Large intestine (tissue), 12 donors: ENCODE measurements at places on chromosomes 16 and 17. TPM values are rescaled to one million over a fixed set of nuclear protein-coding genes. Genes with fewer than 3 reads are reported as not detected.

- peak; percentile 13 for DNase-seq
Observed at GRCh38 chr16:54657058-54657708, 273.5 kb upstream of the IRX5 start.

GRCh38 chr17:40442392-40443195 is 656 bp upstream of the IGFBP4 start:
- DNase-seq: no peak

GRCh38 chr17:57305908-57306504 is 49.7 kb downstream of the MSI2 start:
- no peak for DNase-seq

GRCh38 chr17:74779501-74779900 is 3.4 kb upstream of the NAT9 start:
- DNase-seq: no peak

DNA sequence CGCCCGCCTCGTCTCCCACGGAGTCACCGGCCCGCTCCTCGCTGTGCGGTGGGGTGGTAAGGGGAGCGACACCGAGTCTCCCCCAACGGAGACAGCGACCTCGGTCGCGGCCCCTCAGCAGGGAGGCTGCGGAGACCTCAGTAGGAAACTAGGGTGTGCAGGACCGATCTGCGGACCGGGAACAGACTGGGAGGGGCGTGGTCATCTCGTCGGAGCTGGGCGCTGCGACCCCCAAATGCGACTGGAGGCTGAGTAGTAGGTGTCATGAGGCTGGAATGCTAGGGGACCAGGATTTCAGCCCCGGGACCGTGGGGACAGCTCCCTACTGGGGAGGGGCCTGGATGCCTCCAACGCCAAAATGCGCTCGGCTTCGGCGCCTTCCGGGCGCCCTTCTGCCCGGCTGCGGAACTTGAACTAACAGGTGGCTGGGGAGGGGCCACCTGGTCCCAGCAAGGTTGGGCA is 1.3 kb downstream of the CACNG4 start:
- DNase-seq: no peak

- no peak for DNase-seq
Observed at GRCh38 chr17:4725646-4726310, 5.5 kb upstream of the MED11 start.

DNA sequence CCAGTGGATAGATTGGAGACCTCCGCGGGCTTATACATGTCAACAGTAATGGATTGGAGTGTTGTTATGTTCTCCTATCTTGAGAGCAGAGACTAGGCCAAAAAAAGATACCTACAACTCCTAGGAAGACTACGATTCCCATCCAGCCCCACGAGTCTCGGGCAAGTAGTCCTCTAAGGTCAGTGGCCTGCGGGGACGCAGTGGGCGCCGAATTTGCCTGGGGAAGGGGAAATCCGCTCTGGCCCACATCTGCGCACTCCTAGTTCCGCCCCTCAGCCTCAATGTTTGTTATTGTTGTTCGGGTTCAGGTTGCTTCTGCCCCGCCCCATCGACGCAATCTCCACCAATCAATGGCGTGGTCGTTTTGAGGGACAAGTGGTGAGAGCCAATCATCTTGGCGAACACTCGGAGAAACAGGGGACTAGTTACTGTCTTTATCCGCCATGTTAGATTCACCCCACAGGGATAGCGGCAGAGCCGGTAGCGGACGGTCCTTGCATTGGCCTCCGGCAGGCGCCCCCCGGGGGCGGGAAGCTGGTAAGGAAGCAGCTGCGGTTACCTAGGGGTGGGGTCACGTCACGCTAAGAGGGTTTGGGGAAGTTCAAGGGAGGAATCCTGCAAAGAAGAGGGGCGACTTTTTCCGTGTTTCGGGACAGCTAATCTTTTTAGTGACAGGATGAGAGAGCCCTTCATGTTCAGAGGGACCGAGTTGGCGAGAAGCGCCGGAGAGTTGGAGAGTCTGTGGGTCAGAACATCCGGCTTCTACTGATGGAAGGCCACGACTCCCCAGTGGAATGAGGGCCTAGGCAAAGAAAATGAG is at the start of gene NBR1:
TSS of gene NBR1 (plus strand) at position 449 of the 820 bp plus-strand sequence. CDS start 4,586 bp downstream, outside the sequence.
- DNase-seq: peak; percentile 99

- no peak for DNase-seq
Observed at GRCh38 chr16:81424771-81425170, 19.8 kb upstream of the CMIP start.

DNA sequence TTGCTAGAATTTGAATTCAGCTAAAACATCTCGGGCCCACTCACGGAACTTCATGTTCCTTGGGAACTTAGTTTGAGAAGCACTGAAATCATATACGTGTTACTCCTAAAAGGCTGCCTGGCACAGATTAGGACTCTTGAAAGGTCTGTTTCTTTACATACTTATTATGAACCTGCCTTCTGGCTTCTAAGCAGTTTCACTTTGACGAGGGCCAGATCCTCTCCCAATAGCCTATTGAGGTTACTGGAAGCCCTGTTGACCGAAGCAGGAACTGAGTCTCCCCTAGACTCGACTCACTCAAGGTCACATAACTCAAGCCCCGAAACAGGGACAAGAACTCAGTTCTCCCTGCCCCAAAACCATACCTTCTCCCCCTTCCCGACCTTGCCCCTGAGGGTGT is 121.9 kb upstream of the PLCG2 start:
- no peak for DNase-seq

DNA sequence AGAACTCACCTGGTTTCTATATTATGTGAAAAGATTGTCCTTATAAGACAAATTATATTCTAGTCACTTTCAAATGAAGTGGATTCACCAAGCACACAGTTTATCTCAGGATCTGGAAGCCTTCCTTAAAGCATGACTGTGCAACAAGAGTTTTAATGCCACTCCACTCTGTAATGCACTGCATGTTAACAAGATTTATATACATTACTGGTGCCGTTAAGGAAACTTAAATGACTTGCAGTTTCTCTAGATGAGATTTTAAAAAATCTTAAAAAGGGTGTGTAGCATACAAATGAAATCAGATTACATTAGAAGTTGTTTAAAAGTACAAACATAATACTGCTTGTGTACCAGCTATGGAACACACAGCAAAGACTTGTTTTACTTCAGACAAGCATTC is 150.8 kb downstream of the SNX11 start:
- DNase-seq: no peak

GRCh38 chr16:83939266-83939855 is 13.7 kb upstream of the OSGIN1 start:
- DNase-seq: no peak

DNA sequence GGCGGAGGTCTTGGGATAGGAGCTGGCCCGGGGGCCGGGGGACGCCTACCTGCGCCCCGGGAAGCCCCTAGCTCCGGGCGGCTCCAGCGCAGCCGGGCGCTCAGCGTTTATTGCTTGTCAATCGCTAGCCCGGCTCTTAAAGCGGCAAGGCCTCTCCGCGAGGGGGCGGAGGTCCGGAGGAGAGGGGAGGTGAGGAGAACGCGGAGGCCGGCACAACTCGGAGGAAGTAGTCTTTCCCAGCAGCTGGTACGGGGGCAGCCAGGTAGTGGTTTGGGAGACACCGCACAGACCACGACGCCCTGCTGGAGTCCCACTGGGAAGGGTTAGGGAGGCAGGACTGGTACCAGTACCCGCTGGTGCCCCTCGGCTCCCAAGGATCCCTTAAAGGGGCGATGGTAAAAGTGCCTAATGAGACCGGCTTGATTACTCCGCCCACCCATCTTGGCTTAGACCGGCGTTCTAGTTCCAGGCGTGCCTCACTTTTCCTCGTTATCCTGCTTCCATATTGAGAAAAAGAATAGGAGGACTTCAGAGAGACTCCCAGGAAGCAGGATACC is at the start of gene MPP2:
TSS of gene MPP2 (minus strand) at position 112 of the 557 bp plus-strand sequence. CDS start 3,076 bp downstream, outside the sequence.
- peak; percentile 80 for DNase-seq

GRCh38 chr16:70725912-70726828 is 40.3 kb upstream of the MTSS2 start:
- peak; percentile 49 for DNase-seq

- no peak for DNase-seq
Observed at GRCh38 chr17:69539781-69540319, 125.4 kb downstream of the MAP2K6 start.

GRCh38 chr16:89909777-89910716 is 8.6 kb upstream of the MC1R start:
- peak; percentile 54 for DNase-seq

DNA sequence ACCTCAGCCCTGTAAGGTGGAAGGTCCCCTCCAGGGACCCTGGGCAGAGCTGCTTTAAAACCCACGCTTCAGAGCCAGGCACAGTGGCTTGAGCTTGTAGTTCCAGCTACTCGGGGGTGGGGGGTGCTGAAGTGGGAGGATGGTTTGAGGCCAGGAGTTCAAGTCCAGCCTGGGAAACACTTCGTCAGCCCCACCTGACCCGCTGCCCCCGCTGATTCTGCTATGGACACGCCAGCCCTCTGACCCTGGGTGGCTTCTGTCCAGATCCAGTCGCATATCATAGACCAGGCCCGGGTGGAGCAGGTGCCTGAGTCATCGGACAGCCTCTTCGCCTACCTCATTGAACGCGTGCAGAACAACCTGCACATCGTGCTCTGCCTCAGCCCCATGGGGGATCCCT is 35.2 kb upstream of the KDM6B start:
- DNase-seq: no peak

DNA sequence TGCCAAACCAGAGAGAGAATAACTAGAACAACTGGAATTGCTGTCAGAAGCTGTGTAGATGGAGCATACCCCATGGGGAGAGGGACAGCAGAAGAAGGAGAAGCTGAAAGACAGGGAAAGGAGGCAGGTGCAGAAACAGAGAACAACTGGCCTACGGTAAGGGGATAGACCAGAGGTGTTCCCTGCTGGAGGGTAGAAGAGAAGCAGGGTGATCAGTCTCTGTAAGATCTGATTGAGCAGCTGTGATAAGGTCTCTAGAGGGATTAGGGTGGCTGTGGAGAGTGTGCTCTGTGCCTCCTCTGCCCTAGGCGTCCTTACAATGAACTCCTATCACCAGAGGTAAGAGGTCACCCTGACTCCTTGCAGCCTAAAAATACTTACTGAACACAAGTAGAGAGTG is 30.4 kb upstream of the HS3ST3B1 start:
- no peak for DNase-seq

GRCh38 chr17:50259477-50260324 is 14.6 kb upstream of the TMEM92 start:
- DNase-seq: no peak

- peak; percentile 69 for DNase-seq
Observed at GRCh38 chr17:68020409-68020756, 15.2 kb upstream of the KPNA2 start.

DNA sequence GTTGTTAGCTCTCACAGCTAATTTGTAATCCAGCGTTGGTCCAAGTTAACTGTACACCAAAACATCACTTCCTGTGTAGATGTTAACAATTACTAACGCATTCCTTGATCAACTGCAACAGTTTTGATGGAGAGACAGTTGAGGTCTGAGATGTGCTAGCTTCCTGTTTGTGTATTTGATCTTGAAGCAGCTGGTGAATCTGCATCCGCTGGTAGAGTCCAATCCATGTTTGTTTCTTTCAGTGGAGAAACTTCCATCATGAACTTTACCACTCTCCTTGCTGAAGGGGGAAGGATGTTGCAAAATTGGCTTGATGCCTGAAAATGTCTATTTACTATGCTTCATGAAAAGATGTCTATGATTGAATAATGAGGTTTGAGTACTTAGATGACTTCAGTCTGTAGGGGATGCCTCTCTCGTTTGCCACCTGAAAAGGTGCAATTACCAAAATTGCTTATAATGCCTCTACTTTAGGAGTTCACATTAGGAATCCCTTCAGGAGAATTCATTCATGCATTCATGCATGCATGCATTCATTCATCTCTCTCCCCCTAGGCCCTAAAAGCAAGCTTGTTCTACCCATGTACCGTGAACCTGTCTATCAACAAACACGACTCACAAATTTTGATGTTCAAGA is 39.6 kb upstream of the ZKSCAN2 start:
- DNase-seq: no peak

DNA sequence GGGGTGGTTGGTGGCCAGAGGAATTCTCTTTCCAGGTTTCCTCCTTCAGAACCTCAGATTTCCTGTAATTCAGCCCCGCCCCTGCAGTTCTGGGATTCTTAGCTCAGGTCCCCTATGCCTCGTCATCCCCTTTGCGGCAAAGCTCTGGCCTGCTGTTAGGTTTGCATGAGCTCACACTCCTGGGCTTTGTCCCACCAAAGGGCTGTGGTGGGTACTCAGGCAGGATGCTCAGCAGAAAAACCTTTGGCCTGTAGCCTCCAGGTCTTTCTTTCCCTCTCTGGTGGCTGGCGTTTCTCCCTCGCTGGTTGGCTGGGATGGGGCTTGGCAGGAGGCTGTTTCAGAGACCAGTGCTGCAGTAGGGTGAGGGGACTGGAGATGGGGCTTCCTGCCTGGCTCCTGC is 9.6 kb upstream of the PLEKHG4 start:
- no peak for DNase-seq

DNA sequence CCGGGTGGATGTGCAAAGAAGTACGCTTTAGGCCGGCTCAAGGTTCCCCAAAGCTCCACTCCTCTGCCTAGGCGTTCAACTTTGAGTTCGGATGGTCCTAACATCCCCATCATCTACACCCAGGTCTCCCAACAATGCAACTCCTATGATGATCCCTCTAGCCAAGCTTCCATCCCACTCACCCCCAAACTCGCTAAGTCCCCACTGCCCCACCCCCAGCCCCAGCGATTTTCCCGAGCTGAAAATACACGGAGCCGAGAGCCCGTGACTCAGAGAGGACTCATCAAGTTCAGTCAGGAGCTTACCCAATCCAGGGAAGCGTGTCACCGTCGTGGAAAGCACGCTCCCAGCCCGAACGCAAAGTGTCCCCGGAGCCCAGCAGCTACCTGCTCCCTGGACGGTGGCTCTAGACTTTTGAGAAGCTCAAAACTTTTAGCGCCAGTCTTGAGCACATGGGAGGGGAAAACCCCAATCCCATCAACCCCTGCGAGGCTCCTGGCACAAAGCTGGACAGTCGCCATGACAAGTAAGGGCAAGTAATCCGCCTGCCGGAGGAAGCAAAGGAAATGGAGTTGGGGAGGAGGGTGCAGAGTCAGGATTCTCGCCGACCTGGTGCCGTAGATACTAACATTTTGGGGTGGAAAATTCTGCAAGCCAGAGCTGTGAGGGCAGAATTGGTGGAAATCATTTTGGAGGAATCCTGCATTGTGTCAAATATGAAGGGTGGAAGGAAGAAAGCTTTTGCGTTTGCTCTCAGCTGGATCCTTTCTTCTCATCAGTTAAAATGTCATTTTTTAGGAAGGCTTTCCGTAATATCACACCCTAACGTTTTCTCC is at the start of gene TP53:
TSS of gene TP53 (minus strand) at position 419 of the 836 bp plus-strand sequence. CDS start 10,896 bp downstream, outside the sequence.
- DNase-seq: peak; percentile 88

Gene RETREG3
- 36.8 TPM for polyA plus RNA-seq

Gene PYY
- polyA plus RNA-seq: 36.2 TPM

Gene ASB16
- polyA plus RNA-seq: 2.5 TPM

Gene NEK8
- polyA plus RNA-seq: 4.8 TPM

Gene WFDC1
- 18.6 TPM for polyA plus RNA-seq

Gene TOM1L1
- polyA plus RNA-seq: 107 TPM

Gene MYH11
- polyA plus RNA-seq: 401 TPM

Gene CMIP
- polyA plus RNA-seq: 64.5 TPM

Gene PIK3R5
- 3.2 TPM for polyA plus RNA-seq
